IPS DF 6.9 (cell line): ENCODE measurements at places on chromosomes 11 and 22.

- H3K4me1 ChIP-seq = peaks cover 2% of the 10 kb centered on the region; the same call in 1 of the 2 replicates
- no peak overlapping the region for H3K4me3 ChIP-seq
- H3K27me3 ChIP-seq = no peaks in the 10 kb centered on the region
These were observed 212.0 kb upstream of the CHORDC1 start for GRCh38 chr11:90434858-90435257.

DNA sequence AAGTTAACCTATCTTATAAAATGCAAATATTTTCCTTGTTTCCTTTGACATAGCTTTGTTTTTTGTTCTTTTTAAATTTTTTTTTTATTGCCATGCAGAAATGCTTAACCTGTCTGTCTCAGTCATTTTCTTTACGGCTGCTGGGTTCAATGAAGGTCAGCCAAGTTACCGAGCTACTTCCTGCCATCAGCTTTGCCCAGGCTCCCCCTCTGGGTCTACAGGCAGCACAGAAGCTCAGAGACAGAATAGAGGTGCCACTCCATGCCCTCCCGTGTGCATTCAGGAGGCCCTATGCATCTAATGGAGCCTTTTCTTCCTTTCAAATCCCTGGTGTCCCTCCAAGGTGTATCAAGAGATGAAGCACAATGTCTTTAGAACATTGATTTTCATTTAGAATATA lies 411.0 kb upstream of the NARS2 start:
- 0 out of 2 replicates have a peak, but pooled peaks cover 1% of the 10 kb centered on the region for H3K4me1 ChIP-seq
- DNase-seq = no peak
- H3K36me3 ChIP-seq = no peaks in the 10 kb centered on the region

DNA sequence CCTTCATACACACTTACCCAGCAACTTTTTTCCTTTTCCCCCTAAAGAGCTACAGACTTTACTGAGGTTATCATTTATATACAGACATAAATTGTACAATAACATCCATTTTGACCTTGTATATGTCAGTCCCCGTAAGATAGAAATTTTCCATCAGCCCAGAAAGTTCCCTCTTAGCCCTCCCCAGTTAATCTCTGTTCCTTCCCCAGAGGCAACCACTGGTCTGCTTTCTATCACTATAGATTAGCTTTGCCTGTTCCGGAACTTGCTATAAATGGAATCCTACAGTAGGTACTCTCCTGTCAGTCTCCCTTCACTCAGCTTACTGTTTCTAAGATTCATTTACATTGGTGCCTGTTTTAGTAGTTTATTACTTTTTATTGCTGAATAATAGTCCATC lies 54.9 kb downstream of the TSPAN18 start:
- DNase-seq = no peak
- no peaks in the 10 kb centered on the region for H3K36me3 ChIP-seq
- no peak overlapping the region for H3K4me3 ChIP-seq
- no peak overlapping the region for H3K27ac ChIP-seq
- H3K27me3 ChIP-seq = no peaks in the 10 kb centered on the region

DNA sequence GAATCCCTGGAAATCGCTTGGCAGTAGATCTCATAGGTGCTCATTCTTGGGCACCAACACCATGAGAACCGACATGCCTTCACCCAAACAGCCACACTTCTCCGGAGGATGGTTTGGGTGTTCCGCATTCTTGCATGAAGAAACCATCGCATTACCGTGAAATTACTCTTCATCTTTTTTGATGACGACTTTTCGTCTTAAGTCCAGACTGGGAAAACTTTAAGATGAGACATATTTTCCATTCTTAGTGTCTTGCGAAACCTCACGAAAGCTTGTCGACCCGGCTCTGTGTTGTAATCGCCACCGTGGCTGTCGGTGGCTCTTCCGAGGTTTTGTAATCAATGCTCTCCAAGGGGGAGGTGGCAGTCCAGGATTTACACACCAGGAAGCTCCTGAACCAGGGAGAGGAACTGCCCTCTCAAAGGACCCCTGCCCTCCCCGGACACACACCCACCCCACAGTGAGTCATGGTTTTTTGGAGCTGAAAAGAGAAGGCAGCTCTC lies 1.7 kb downstream of the TOM1 start:
- H3K27me3 ChIP-seq = no peaks in the 10 kb centered on the region
- no peak for DNase-seq
- H3K27ac ChIP-seq = no peak overlapping the region
- no peaks in the 10 kb centered on the region for H3K4me1 ChIP-seq
- H3K36me3 ChIP-seq = no peaks in the 10 kb centered on the region

GRCh38 chr11:22133776-22134175 lies 59.1 kb upstream of the ANO5 start:
- H3K27me3 ChIP-seq = no peaks in the 10 kb centered on the region
- H3K36me3 ChIP-seq = no peaks in the 10 kb centered on the region
- no peaks in the 10 kb centered on the region for H3K4me1 ChIP-seq
- no peak overlapping the region for H3K27ac ChIP-seq
- no peak overlapping the region for H3K4me3 ChIP-seq

DNA sequence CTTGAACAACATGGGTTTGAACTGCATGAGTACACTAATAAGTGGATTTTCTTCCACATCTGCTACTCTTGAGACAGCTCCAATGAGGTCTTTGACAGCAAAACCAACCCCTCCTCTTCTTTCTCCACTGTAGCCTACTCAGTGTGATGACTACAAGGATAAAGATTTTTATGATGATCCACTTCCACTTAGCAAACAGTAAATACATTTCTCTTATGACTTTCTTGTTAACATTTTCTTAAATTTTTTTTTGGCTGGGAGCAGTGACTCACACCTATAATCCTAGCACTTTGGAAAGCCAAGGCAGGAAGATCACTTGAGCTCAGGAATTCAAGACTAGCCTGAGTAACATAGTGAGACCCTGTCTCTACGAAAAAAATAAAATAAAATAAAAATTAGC lies 9.9 kb upstream of the EIF4G2 start:
- H3K27ac ChIP-seq = no peak overlapping the region
- H3K27me3 ChIP-seq = no peaks in the 10 kb centered on the region
- H3K4me1 ChIP-seq = no peaks in the 10 kb centered on the region
- DNase-seq = no peak

DNA sequence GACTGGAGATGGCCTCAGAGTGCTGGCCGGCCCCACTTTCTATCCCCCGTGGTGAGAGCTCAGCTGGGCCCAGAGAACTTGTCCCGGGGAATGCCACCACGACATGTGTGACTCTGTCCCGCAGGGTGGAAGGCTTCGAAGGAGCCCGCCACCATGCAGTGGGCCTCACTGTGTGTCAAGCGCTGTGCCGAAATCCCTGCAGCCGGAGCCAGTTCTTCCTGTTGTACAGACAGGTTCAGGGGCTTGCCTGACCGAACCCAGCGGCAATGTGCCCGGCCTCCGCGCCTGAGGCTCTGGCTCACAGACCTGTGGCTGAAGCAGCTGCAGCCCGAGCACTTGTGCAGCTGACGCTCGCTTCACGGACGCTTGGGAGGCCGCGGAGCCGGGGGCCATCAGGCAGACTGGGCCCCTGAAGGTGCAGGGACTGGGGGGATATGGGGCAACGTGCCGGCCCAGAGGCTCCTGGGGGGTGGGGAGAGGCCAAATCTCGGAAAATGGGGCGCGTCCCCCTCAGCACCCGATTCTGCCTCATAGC lies 650 bp downstream of the PPM1F start:
- H3K27ac ChIP-seq = no peak overlapping the region
- peak overlapping the region; percentile 69; the same call in 1 of the 2 replicates for H3K4me3 ChIP-seq
- no peaks in the 10 kb centered on the region for H3K4me1 ChIP-seq
- no peaks in the 10 kb centered on the region for H3K36me3 ChIP-seq
- no peak for DNase-seq

DNA sequence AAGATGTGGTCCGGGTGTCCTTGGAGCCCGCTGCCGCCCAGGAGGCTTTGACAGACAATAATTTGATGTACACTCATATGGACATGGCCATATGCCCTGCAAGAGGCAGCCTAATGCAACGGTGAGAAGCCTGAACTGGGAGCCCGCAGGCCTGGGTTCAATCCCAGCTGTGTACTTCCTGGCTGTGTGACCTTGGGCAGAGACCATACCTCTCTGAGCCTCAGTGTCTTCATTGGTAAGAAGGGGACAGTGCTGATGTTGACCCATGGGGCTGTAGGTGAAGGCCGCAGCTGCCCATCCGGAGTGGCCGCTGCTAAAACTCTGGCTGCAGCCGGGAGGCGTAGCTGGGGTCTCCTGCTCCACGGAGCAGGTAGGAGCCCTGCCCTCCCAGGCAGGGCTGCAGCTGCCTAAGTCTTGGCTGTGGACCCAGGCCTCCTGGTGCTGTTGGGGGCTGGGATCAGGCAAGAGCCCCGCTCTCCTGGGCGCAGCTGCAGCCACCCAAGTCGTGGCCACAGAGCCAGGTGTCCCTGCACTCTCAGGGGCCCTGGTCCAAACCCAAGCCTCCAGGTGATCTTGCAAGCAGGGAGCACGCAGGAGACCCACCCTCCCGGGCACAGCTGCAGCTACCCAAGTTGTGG lies 8.9 kb downstream of the IL2RB start:
- no peaks in the 10 kb centered on the region for H3K36me3 ChIP-seq
- no peak overlapping the region for H3K27ac ChIP-seq
- no peak overlapping the region for H3K4me3 ChIP-seq
- no peak for DNase-seq

DNA sequence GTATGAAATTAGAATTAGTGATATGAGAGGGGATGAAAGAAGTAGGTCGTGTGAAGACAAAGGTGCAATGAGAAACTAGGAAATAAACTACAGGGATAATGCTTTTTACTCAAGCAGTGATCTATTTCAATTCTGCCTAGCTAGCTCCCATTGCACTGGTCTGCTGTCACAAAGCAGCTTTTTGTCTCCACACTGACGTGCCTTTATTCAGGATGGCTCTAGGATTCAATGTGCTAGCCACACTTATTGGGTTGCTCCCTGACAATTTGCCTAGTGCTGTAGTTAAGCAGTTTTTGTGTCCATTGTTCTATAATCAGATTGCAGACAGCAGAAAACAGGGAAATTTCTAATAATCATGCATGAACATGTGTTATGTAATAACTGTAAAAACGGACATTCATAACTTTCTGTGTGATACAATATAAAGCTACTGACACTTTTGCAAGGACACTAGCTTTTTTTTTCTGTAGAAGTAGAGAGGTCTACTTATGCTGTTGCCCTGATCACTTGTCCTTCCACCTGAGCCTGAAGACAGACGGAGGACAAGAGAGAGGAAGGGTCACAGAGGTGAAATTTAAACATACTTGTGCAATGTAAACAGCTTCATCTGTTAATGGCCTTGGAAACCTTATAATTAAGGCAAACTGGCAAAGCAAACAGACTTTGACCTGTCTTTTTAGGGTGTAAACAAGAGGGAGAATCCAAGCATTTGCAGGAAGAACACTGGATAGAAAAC lies 269.6 kb downstream of the LRRC4C start:
- H3K4me1 ChIP-seq = no peaks in the 10 kb centered on the region
- no peaks in the 10 kb centered on the region for H3K36me3 ChIP-seq
- H3K27ac ChIP-seq = no peak overlapping the region
- no peak for DNase-seq

GRCh38 chr11:103714246-103714645 lies 322.2 kb upstream of the DDI1 start:
- DNase-seq = no peak
- no peaks in the 10 kb centered on the region for H3K36me3 ChIP-seq
- H3K27ac ChIP-seq = no peak overlapping the region
- H3K4me1 ChIP-seq = no peaks in the 10 kb centered on the region
- no peaks in the 10 kb centered on the region for H3K27me3 ChIP-seq

GRCh38 chr22:44055805-44056204 lies 31.7 kb downstream of the PARVB start:
- H3K27me3 ChIP-seq = no peaks in the 10 kb centered on the region
- no peaks in the 10 kb centered on the region for H3K36me3 ChIP-seq
- H3K4me3 ChIP-seq = no peak overlapping the region

- no peaks in the 10 kb centered on the region for H3K27me3 ChIP-seq
- no peaks in the 10 kb centered on the region for H3K36me3 ChIP-seq
- H3K4me1 ChIP-seq = peaks cover 3% of the 10 kb centered on the region; the same call in 1 of the 2 replicates
- DNase-seq = no peak
- no peak overlapping the region for H3K4me3 ChIP-seq
These were observed 223.9 kb upstream of the ZBED5 start for GRCh38 chr11:11081776-11082175.

DNA sequence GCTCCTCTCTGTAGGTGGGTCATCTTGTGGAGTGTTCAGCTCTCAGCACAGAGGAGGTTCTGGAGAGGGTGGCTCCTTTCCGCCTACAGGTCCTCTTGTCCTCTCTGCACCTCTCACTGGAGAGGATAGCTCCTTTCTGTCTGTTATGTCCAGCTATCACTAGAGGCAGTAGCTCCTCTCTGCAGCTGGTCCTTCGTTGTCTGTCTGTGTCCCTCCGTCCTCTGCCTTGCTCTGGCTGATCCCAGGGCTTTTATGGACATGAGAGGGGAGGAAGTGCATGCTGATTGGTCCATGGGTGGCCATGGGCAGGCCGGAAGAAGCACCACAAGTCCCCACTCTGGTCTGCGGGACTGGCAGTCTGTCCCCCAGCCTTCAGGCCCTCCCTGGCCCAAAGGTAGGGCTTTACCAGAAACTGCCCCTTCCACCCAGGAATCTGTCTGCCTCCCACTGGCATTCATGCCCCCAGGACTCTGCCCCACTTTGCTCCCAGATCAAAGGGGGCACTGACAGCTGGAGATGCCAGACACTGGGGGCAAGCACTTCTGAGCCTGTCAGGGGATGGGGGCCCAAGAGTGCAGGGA lies 38.6 kb upstream of the CALCB start:
- no peak for DNase-seq
- H3K27me3 ChIP-seq = no peaks in the 10 kb centered on the region
- H3K4me3 ChIP-seq = no peak overlapping the region
- no peak overlapping the region for H3K27ac ChIP-seq
- no peaks in the 10 kb centered on the region for H3K4me1 ChIP-seq
- no peaks in the 10 kb centered on the region for H3K36me3 ChIP-seq

GRCh38 chr11:133506551-133507094 lies 25.7 kb downstream of the OPCML start:
- H3K4me3 ChIP-seq = no peak overlapping the region
- peaks cover 15% of the 10 kb centered on the region for H3K4me1 ChIP-seq
- no peaks in the 10 kb centered on the region for H3K36me3 ChIP-seq
- H3K27me3 ChIP-seq = no peaks in the 10 kb centered on the region
- DNase-seq = no peak

GRCh38 chr11:61735391-61735790 lies 17.0 kb upstream of the MYRF start:
- DNase-seq = no peak
- H3K36me3 ChIP-seq = peaks cover 13% of the 10 kb centered on the region
- H3K4me3 ChIP-seq = no peak overlapping the region
- H3K27ac ChIP-seq = no peak overlapping the region
- no peaks in the 10 kb centered on the region for H3K4me1 ChIP-seq

DNA sequence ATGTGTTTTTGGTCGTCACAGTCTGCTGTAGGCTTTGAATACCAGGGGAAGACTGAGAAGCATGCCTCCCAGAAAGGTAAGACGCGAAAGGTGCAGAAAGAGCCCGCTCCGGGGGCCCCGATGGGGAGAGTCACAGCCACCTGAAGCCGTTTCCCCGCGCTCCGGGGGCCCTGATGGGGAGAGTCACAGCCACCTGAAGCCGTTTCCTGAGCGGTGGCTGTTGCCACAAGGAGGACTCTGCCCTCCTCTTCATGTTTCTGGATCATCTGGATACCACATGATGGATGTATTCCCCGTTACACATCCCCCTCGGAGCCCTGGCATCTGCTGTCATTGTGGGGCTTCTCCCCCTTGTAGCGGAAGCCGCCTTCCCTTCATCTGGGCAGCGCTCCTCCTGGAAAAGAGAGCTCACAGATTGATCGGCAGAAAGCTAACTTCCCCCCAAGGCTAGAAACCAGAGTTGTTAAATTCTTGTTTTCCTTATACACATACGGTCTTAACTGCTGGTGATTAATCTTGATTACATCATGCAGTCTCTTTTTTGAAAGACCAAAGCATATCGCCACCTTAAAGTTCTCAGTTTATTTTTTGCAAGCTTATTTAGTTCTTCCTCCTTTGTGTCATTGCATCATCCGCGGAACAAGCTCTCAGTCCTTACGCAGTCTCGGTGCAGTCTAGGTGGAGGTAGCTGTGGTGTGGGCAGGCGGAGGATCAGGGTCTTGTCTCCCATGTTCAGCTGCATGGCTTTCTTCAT lies 17.5 kb downstream of the CTTN start:
- H3K27ac ChIP-seq = no peak overlapping the region
- H3K4me3 ChIP-seq = no peak overlapping the region
- H3K36me3 ChIP-seq = peaks cover 59% of the 10 kb centered on the region
- H3K27me3 ChIP-seq = no peaks in the 10 kb centered on the region
